Keratinocyte (primary cell): ENCODE measurements at places on chromosomes 1 and 21.

GRCh38 chr1:43822040-43822690 lies 111.4 kb upstream of the ARTN start:
- H3K4me3 ChIP-seq: no peak overlapping the region
- no peaks in the 10 kb centered on the region for H3K27me3 ChIP-seq
- DNase-seq: peak; percentile 46
- peaks cover 4% of the 10 kb centered on the region for H3K36me3 ChIP-seq
- peaks cover 28% of the 10 kb centered on the region for H3K4me1 ChIP-seq
- peak overlapping the region; percentile 44 for H3K27ac ChIP-seq

GRCh38 chr1:53163291-53163768 lies 20.9 kb upstream of the SLC1A7 start:
- H3K36me3 ChIP-seq: no peaks in the 10 kb centered on the region
- H3K27ac ChIP-seq: no peak overlapping the region
- H3K4me3 ChIP-seq: no peak overlapping the region

- H3K36me3 ChIP-seq: peaks cover 2% of the 10 kb centered on the region
- H3K4me3 ChIP-seq: no peak overlapping the region
- peaks cover 5% of the 10 kb centered on the region for H3K4me1 ChIP-seq
- no peaks in the 10 kb centered on the region for H3K27me3 ChIP-seq
Measured at GRCh38 chr1:46041974-46042373, 90.5 kb downstream of the PIK3R3 start.

DNA sequence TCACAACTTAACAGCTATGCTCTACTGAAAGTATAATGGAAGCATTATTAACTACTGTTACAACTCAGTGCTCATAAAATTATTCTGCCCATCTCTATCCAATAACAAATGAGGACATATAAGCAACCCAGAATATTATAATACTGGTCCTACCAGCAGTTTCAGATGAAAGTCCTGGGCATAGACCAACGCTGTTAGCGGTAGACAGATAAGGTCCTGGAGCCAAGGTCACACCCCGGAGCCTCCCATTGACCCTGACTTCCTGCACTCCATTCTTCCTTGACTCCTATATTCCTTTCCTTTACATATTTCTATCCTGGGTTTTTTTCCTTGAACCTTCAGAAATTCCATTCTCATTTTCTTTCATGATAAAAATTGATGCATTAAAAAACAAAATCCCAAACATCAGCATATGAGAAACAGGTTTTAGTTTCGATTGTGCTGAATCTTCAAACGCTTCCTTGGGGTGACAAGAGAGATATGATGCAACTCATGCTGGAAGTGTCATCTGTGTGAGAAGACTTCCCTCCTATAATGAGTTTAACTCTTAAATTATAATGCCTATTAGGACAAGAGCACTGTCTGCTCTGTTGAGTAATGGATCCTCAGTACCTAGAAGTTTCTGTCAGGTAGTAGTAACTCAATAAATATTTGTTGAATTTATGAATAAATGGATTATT lies 831.1 kb downstream of the LRRIQ3 start:
- H3K4me3 ChIP-seq: no peak overlapping the region
- H3K4me1 ChIP-seq: no peaks in the 10 kb centered on the region
- no peak for DNase-seq
- no peak overlapping the region for H3K27ac ChIP-seq
